ENCODE measurements at places on chromosomes 7 and 10.

DNA sequence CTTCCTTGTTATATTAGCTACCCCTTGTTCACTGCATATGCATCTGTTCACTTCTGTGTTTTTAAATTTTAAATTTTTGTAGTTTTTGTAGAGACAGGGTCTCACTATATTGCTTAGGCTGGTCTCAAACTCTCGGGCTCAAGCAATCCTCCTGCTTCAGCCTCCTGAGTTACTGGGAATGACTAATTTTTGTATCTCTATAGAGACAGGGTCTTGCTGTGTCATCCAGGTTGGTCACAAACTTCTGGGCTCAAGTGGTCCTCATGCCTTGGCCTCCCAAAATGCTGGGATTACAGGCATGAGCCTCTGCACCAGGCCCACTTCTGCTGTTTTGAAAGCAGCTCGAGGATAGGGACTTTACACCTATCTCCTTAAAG, 64.6 kb downstream of the PRTFDC1 start:
- DNase-seq, result no peak

DNA sequence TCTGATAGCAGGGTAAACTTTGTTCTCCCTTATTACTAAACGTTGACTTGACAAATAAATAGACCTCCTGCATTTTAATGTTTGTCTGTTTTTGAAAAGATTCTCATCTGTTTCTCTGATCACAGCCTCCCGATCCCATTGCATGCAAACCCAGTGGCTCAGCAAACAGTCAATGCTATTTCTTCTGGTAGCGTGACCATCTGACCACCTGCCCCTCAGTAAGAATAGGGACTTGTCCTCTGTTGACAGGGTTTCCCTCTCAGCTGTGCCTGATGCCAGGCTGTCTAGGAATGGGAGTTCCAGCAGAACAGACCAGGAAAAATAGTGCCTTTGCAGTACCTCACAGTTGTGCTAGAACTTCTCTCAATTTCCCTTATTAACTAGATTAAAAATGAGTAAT, 40.7 kb upstream of the EBLN1 start:
- DNase-seq, result no peak

DNA sequence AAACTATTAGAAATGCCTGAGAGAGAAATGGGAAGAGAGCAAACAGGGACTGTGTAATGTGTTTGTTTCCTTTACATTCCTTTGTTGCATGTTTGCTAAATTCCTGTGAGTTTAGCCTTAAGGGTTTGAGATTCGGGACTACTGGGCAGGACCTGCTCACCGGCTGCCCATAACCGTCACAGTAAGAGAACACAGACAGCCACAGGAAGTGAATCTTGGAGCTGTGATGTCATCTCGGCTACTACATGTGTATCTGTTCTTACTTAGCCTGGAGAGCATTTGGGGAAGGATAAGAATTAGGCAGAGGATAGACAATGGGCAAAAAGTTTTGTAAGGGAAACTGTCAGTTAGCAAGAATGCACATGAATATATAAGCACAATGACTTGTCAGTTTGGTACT, 485.1 kb upstream of the KLF6 start:
- DNase-seq, result no peak

- DNase-seq, result no peak
Observed at GRCh38 chr10:33655165-33655815, 320.8 kb upstream of the NRP1 start.

DNA sequence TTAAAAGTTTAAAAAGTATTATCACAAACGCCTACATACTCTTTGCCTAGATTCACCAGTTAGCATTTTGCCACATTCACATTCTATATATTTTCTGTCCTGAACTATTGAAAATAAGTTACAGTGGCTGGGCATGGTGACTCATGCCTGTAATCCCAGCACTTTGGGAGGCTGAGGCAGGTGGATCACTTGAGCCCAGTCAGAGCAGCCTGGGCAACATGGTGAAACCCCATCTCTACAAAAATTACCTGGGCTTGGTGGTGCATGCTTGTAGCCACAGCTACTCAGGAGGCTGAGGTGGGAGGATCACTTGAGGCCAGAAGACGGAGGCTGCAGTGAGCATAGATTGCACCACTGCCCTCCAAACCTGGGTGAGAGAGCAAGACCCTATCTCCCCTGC, 5.3 kb downstream of the ARPC1A start:
- no peak for DNase-seq

- no peak for DNase-seq
Observed at GRCh38 chr10:68110027-68110426, 739 bp downstream of the MYPN start.

DNA sequence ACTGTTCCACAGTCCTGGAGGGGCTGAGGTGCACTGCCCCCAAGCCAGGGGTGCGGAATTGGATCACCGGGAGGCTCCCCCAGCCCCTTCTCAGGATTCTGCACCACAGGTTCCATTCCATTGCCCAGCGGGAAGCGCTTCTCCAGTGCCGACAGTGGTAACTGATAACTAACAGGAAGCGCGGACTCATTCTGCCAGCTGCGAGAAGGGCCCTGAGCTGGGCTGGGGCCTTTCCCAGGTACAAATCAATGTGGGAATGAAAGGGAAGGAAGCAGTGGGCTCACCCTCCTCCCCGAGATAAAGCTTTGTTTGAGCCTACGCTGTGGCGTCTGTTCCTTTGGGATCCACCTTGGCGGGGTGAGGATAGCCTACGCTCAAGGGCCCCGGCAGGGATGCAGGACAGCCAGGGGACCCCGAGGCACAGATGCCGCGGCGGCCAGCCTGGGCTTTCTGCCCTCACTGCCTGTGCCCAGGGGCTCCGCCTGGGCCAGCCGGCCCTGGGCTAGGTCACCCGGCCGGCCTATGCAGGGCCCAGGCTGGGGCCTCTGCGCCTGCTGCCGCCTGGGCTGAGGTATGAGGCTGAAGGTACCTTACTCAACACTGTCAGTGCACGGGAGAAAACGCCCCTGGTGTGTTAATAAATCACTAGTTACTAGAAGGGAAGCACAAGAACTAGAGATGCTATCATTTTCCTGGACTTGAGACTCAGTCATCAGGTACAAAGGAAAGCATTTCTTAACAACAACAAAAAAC, 39.4 kb downstream of the EN2 start:
- DNase-seq, result no peak

DNA sequence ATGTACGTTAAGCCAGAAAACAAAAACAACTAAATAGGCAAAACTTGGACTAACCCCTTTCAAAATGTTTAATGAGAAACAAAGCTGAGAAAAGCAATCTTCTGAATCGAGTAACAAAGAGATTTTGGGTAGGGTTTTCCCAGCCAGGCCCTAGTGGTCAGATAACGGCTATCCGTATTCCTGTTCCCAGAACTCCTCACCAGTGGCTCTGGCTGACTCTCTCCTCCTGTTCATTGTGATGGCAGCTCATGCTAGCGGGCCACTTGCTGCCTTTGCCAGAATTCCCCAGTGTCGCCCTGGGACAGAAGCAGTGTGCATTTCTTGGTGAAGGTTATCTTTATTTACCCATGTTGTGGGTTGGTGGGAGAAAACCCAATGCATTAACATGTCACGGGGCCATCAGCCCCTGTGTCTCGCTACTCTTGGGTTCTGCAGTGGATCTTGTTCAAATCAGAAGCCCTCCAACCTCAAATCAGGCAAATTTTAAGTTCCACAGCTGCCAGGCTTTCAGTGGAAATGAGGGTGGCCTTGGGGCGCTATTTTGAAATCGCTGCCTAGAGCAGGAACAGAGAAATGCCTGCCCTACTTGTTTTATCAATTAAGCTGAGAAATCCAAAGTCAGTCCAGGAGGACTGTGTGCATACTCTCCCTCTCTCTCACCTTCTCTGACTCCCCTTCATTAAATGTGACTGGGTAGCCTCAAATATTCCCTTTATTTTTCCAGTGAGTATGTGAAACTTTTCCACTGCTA, 164.5 kb upstream of the NPVF start:
- no peak for DNase-seq

DNA sequence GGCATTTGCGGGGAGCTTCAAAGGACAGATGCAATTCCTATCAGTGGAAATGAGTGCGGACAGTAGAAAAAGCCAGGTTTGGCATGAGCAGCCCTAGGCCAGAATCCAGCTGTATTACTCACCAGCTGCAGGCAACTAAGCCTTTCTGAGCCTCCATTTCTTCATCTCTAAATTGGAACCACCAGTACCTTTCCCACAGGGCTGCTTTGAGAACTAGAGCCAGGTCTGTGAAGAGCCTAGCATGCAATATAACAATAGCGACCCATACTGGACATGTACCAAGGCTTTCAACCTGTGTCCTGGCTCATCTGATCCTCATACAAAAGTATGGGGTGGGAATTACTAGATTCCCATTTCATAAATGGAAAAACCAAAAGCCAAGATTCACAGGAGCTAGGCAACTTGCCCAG, 101.0 kb downstream of the GSAP start:
- no peak for DNase-seq

GRCh38 chr7:116616555-116617059, 55.4 kb upstream of the MET start:
- no peak for DNase-seq

- no peak for DNase-seq
Observed at GRCh38 chr10:49158404-49158803, 24.6 kb upstream of the FAM170B start.

DNA sequence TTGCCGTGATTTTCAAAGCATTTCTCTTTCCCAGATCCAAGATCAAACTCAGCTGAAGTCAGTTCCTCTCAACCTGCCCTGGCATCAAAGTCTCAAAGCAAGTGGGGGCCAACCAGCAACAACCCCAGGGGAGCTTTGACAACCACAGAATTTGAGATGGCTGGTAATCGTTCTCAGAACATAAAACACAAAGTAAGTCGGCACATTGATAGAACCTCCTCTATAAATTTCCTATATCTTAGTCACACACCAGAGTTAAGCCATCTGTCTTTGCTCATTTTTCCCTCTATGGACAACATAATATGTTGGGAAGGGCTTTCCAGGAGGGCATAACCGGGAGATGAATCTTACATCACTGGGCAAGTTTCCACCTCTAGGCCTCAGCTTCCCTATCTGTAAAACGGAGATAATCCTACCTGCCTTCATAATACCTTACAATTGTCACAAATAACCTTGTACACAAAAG, 1.2 kb upstream of the DNAJC9 start:
- no peak for DNase-seq

DNA sequence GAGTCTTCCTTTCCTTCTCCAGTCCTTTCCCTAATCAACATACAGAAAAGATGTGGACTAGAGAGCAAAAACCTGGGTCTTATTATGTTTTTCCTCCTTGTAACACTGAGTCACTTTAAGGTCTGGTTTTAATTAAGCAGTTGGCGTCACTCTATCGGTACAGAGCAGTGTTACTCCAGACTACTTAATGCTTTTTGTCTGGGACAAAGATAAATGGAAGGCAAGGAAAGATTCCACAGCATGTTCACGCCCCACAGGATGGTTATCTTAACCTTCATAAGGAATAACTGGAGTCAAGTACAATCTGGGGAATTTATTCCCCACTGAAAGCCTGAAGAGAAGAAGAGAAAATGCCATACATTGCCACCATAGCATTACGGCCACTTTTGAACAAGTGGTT, 145.7 kb downstream of the ELAPOR2 start:
- DNase-seq, result no peak

- no peak for DNase-seq
Observed at GRCh38 chr10:107689323-107689722, 524.8 kb upstream of the SORCS1 start.

GRCh38 chr7:8423057-8423456, 10.4 kb upstream of the NXPH1 start:
- no peak for DNase-seq

DNA sequence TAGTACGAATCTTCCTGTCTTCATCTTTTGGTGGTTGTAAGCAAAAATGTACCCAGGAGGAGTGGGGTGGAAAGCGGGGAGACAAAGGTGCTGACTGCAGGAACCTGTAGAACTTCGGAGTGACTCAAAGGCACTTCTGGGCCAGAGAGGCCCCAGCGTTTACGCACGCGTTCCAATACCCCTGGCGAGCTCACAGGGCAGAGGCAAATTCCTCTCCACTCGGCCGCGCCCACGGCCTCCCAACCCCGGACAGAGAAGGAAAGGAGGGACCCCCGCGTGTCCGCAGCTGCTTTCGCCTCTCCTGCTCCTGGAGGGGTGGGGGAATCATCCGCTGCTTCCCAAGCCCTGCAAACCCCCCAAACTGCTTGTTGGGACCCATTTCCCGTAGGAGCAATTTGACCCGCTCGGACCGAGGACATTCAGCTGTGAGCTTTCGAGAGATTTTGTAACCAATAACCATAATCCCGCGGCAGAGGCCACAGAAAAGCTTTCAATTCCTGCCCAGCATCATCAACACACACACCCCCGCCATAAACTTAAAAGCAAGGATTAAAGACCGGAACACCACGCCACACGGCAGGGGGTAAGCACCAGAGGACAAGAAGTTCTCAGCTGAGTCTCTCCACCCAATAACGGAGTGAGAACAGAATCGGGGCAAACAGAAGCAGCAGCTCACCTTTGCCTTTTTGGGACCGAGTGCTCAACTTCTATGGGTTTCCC, 2.3 kb downstream of the IGF2BP3 start:
- peak; percentile 32 for DNase-seq

- DNase-seq, result no peak
Observed at GRCh38 chr7:37999673-38000072, 79.2 kb downstream of the EPDR1 start.

DNA sequence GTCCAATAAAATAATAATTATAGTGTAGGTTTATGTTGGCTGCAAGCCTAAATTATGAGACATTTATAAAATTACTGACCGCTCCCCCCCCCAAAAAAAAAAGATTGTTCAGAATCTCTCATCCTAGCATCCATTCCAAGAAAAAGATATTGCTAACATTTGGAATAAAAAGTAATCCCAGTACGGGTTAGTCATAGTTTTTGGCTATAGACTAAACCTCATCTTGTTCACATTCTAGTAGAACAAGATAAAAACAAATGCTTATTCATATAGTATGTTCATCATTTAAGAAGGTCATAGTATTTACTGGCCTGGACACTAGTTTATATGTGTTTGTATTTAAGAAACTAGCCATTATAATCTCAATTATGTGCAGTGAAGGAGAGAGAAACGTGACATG, 44.0 kb downstream of the ADK start:
- no peak for DNase-seq

DNA sequence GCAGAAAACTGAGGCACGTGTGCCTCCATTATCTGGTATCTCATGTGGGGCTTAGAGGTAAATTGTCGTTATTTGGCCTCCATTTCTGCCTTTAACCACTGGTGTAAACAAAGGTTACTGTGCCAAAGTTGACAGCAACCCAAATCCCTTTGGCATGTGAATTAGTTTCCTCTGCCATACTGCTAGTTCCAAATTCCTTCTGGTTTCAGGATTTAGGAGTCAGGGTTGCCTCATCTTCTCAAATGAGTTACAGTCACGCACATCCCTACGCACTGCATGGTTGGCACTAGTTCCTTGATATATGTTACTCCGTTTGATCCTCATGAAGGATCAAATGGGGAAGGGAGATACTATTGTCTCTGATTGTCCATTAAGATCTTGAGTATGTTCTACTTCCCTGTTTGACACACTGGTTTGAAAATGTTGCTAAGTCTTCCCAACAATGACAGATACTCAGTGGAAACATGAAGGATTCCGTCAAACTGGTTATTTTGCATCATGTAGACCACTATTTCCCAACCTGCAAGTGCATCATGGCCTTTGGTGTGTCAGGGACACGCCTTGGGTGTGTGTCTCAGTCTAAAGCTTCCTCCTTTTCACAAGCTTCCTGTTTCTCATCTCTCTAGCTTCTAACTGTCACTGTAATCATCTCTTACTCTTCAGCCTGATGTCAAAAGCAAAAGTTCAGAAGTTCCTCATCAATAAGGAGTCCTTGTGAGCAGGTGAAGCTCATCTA, at the start of gene LIPN:
Gene LIPN, plus strand, starts transcription at position 655 of the 736 bp plus-strand sequence. CDS start 1,386 bp downstream, outside the sequence.
- DNase-seq, result no peak

- DNase-seq, result no peak
Observed at GRCh38 chr10:124993345-124993708, 51.4 kb downstream of the ZRANB1 start.

- DNase-seq, result no peak
Observed at GRCh38 chr7:70439651-70440050, 692.3 kb upstream of the GALNT17 start.

Measured in DMS 273 treated with DMSO at 0.1 percent for 48 hours (cell line).